ENCODE measurements at places on chromosomes 11 and 22.

DNA sequence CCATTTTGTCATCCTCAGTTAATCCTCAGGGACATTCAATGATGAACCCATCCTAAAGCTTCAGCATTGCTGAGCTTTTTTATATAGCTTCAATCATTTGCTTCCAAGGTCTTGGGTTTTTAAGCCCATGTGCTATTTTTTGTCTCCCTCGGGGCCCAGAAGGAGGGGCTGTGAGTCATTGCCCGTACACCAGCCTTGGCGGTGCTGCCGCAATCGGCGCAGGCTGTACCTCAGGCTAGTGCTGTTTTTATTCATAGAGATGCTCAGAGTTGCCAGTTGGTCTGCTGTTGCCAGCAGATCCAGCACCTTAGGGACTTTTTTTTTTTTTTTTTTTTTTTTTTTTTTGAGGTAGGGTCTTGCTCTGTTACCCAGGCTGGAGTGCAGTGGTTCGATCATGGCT lies 35.5 kb downstream of the ACO2 start:
- no peak for DNase-seq
- no peaks in the 10 kb centered on the region for H3K4me1 ChIP-seq
- no peak overlapping the region for H3K4me3 ChIP-seq

DNA sequence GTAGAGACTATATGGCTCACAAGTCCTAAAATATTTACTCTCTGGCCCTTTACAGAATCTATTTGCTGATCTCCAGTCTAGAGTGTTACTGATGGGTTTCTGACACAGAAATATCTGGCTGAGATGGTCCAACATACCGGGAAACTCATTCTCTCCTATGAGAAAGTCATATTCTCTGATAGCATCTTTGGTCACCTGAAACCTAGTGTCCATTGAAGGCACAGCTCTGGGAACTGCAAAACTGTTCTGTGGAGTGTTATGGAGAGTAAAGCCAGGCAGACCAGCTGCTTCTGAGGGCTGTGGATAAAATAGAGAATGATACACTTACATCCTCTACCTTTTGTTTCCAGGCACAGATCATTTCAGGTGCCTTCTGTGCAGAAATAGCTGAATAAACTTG lies 2.5 kb upstream of the C11orf24 start:
- peaks cover 2% of the 10 kb centered on the region for H3K36me3 ChIP-seq
- H3K4me3 ChIP-seq: no peak overlapping the region
- no peak overlapping the region for H3K27ac ChIP-seq
- no peak for DNase-seq
- no peaks in the 10 kb centered on the region for H3K27me3 ChIP-seq
- peaks cover 23% of the 10 kb centered on the region for H3K4me1 ChIP-seq

DNA sequence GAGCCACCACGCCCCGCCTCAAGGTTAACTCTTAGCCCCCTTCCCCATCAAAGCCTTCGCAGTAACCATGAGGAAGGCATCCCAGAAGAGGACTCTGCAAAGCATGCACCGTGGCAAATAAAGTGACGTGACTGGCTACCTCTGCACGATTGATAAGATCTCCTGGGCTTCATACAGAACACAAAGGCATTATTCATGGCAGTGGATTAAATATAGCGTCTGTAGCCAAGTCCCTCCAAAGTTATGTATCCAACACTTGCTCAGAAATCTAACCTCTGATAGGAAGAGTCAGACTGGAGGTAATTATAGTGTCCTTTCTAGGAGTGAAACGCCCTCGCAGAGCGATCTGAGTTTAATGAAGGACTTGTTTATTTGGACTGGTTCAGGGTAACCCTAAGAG lies 22.4 kb downstream of the CPT1A start:
- no peak for DNase-seq
- peaks cover 3% of the 10 kb centered on the region for H3K36me3 ChIP-seq
- H3K27me3 ChIP-seq: no peaks in the 10 kb centered on the region
- H3K4me1 ChIP-seq: no peaks in the 10 kb centered on the region
- H3K4me3 ChIP-seq: no peak overlapping the region

- peaks cover 17% of the 10 kb centered on the region for H3K36me3 ChIP-seq
- DNase-seq: peak; percentile 37
- peak overlapping the region; percentile 72 for H3K4me3 ChIP-seq
- H3K4me1 ChIP-seq: peaks cover 5% of the 10 kb centered on the region
Measured at GRCh38 chr11:125593114-125593820, 615 bp downstream of the STT3A start.

DNA sequence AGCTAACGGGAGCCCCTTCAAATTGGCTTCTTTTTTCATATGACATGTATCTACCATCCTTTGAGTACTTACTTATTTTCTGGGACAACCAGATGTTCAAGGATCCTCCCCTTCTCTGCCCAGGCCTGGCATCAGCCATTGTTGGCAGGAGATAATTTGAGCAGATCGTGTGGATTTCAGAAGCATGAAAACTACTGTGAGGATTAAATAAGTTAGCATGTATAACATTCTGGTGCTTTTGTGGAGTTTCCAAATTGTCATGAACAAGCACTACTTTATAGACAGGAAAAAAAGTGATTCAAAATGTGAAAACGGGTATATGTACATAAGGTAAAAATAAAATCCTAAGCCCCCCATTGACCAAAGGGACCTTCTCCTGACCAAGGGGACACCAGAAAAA lies 2.1 kb upstream of the NADSYN1 start:
- H3K27me3 ChIP-seq: no peaks in the 10 kb centered on the region
- no peak overlapping the region for H3K4me3 ChIP-seq
- peaks cover 13% of the 10 kb centered on the region for H3K36me3 ChIP-seq
- no peak overlapping the region for H3K27ac ChIP-seq
- H3K4me1 ChIP-seq: peaks cover 34% of the 10 kb centered on the region

DNA sequence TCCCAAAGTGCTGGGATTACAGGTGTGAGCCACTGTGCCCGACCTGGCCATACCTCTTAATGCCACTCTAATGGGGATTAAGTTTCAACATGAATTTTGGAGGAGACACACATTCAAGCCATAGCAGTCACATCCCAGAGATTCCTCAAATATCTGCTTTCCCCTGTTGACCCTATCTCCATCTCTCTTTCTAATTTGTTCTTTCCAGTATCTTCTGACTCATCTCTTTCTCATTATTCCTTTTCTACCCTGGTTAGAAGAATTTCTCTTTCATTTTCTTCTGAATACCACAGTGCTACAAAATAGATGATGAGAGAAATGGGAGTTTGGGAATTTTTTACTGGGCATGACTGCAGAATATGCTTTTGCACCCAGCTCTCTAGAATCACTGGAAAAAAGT lies 5.1 kb downstream of the OR10V1 start:
- no peak overlapping the region for H3K27ac ChIP-seq
- no peak overlapping the region for H3K4me3 ChIP-seq
- DNase-seq: no peak
- no peaks in the 10 kb centered on the region for H3K36me3 ChIP-seq
- no peaks in the 10 kb centered on the region for H3K4me1 ChIP-seq

- peaks cover 58% of the 10 kb centered on the region for H3K36me3 ChIP-seq
- no peaks in the 10 kb centered on the region for H3K27me3 ChIP-seq
- H3K27ac ChIP-seq: no peak overlapping the region
- no peak overlapping the region for H3K4me3 ChIP-seq
Measured at GRCh38 chr11:73350908-73351636, 25.1 kb upstream of the RELT start.

GRCh38 chr11:66979336-66979980 lies 4.4 kb downstream of the C11orf86 start:
- no peaks in the 10 kb centered on the region for H3K36me3 ChIP-seq
- no peak overlapping the region for H3K27ac ChIP-seq
- peaks cover 2% of the 10 kb centered on the region for H3K27me3 ChIP-seq

DNA sequence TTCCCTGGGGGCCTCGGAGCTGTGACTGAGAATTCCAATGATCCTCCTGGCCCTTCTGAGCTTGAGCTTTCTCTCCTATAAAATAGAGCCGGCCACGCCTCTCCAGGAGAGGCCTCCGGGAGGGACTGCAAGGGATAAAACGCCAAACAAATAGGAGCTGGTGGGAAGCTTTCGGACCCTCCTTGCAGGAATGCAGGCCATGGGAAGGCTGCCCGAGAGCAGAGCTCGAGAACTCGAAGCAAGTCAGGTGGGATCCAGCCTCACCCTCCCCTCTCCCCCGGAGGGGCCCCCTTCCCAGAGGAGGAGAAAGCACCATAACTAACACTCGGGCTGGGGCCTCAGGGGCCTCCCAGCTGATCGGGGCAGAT lies 34.6 kb downstream of the FLRT1 start:
- peak overlapping the region; percentile 47 for H3K27ac ChIP-seq
- peaks cover 3% of the 10 kb centered on the region for H3K27me3 ChIP-seq
- H3K36me3 ChIP-seq: no peaks in the 10 kb centered on the region
- DNase-seq: peak; percentile 57

- H3K4me3 ChIP-seq: no peak overlapping the region
- no peak for DNase-seq
- no peaks in the 10 kb centered on the region for H3K27me3 ChIP-seq
- H3K36me3 ChIP-seq: no peaks in the 10 kb centered on the region
- H3K27ac ChIP-seq: peak overlapping the region; percentile 53
Measured at GRCh38 chr11:12159351-12160099, 49.1 kb downstream of the MICAL2 start.

DNA sequence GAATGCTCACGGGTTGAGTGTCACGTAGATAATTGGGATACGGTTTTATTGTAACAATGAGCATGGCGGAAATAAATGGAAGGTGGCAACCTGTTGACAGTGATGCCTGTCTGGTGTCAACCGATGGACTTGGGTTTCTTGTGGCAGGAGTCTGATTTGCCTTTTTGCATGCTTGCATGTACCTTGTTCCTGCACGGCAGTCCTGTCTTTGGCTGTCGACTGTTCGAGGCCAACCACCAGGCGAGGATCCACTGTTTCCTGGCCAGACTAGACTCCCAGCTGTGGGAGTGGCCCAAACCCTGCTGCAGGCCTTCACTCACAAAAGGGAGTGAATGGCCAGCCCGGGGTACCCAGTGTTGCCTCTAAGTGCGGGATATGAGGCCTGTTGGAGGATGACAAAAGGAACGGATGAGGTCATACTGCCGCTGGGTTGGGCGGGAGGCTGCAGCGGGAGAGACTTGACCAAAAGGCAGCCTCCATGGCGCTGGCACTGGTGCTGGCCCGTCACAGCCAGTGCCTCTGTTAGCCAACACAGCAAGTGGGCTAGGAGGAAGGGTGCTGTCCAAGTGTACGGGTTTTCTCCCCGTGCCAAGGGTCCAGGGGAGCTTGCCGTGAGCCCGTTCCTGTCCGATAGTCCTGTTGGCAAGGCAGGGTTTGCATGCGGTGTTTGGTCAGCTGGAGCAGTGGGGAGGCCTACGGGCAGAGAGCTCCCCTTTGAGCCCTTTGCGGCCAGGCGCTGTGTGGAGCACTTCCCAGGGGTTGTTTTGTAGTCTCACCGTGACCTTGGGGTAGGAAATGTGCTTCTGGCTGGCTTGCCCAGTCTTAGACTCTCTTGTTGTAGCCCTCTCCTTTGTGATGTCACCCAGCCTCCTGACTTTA lies 974 bp downstream of the DGCR8 start:
- peaks cover 19% of the 10 kb centered on the region for H3K36me3 ChIP-seq
- H3K27ac ChIP-seq: peak overlapping the region; percentile 94
- DNase-seq: peak; percentile 71
- H3K4me1 ChIP-seq: peaks cover 38% of the 10 kb centered on the region
- H3K4me3 ChIP-seq: peak overlapping the region; percentile 82

DNA sequence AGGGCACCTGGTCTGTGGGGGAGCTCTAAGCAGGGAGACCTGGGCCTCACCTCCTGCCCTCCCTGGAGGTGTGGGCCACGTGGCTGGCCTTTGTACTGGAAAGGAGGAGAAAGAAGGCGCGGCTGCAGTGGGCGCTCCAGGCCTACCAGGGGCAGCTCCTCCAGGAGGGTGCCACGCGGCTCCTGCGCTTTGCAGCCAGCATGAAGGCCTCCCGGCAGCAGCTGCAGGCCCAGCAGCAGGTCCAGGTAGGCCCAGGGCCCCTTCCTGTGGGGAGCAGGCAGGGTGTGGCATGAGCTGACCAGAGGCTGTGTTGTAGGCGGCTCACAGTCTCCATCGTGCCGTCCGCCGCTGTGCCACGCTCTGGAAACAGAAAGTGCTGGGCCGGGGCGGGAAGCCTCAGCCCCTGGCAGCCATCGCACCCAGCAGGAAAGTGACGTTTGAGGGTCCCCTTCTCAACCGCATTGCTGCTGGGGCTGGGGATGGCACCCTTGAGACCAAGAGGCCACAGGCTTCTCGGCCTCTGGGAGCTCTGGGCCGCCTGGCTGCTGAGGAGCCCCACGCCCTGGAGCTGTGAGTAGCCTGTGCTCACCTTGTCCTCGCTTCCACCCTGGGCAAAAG lies 48.6 kb downstream of the PISD start:
- peaks cover 32% of the 10 kb centered on the region for H3K36me3 ChIP-seq
- no peak overlapping the region for H3K27ac ChIP-seq
- H3K4me1 ChIP-seq: peaks cover 43% of the 10 kb centered on the region
- no peak for DNase-seq
- no peaks in the 10 kb centered on the region for H3K27me3 ChIP-seq

DNA sequence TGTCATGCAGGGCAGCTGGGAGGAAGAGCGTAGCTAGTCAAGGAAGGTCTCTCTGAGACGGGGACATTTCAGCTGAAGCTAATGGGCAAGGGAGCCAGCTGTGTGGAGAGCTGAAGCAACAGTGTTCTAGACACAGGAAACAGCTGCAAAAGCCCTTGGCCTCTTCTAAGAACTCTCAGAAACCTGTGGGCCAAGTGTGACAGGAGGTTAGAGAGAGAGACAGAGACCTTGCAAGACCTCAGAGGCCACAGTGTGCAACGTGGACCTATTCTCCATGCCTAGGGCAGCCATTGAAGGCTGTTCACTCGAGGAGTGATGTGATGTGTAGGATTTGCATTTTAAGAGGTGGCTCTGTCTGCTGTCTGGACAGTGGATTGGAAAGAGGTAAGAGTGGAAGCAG lies 48.7 kb upstream of the TNRC6B start:
- peaks cover 3% of the 10 kb centered on the region for H3K4me1 ChIP-seq
- DNase-seq: peak; percentile 72
- no peaks in the 10 kb centered on the region for H3K27me3 ChIP-seq
- H3K36me3 ChIP-seq: peaks cover 8% of the 10 kb centered on the region
- H3K4me3 ChIP-seq: no peak overlapping the region

DNA sequence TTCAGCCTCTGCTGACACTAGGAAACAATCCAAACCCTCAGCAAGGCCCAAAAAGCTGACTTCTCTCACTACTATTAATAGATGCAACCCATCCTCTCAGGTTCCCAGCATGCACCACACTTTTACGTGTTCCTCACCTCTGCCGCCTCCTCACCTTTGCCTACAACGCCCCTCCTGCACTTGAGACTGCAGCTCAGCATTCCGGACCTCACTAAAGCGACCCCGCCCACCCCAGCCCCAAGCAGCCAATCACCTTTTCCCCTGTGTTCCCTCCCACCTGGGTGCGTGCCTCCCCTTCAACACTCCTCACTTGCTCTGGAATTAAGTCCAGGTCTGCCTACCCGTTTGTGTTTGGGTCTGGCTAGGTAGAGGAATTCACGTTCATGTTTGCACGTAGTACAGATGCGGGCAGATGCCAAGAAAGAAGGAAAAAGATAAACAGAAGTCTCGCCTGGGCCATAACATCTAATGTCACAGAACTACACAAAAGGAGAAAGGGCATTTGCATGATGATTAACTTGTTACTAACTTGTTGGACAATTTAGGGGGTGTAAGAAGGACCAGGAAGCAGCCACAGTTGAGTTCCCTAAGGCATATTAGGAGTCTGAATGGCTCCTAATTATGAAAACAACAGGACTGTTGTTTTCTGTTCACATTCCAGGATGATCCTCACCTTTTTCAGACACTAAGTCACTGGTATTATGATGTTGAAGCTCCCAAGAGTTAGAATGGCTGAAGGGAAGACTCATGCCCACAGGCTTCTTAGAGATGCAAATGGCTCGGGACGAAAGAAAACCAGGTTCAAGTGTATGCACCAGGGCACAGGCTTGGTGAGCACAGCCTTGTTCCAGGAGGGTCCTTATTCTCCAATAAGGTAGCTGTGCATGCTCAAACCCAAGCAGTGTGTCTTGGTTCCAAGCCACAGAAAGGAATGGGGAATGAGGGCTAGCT lies 102.2 kb downstream of the MICAL3 start:
- H3K4me3 ChIP-seq: no peak overlapping the region
- H3K36me3 ChIP-seq: no peaks in the 10 kb centered on the region
- no peak overlapping the region for H3K27ac ChIP-seq
- H3K27me3 ChIP-seq: no peaks in the 10 kb centered on the region
- H3K4me1 ChIP-seq: peaks cover 76% of the 10 kb centered on the region
- DNase-seq: no peak

Data from muscle of leg (tissue), 16 donors.